ENCODE measurements at places on chromosomes 5 and 9. TPM values are rescaled to one million over a fixed set of nuclear protein-coding genes. Genes with fewer than 3 reads are reported as not detected.

Gene SLC6A19
- not detected for total RNA-seq

Gene CNTLN
- 5.1 TPM for total RNA-seq

Gene ZDHHC11
- 7.0 TPM for total RNA-seq

Gene FOXD1
- total RNA-seq = 1.5 TPM

GRCh38 chr5:55899344-55899743 is 48.2 kb downstream of the IL31RA start:
- no peaks in the 10 kb centered on the region for H3K27me3 ChIP-seq
- DNase-seq = no peak
- H3K36me3 ChIP-seq = no peaks in the 10 kb centered on the region
- H3K27ac ChIP-seq = no peak overlapping the region

- H3K4me1 ChIP-seq = no peaks in the 10 kb centered on the region
- H3K4me3 ChIP-seq = no peak overlapping the region
- H3K27me3 ChIP-seq = no peaks in the 10 kb centered on the region
- H3K27ac ChIP-seq = no peak overlapping the region
- no peaks in the 10 kb centered on the region for H3K36me3 ChIP-seq
These were observed 47.1 kb downstream of the MAPKAP1 start for GRCh38 chr9:125659954-125660353.

DNA sequence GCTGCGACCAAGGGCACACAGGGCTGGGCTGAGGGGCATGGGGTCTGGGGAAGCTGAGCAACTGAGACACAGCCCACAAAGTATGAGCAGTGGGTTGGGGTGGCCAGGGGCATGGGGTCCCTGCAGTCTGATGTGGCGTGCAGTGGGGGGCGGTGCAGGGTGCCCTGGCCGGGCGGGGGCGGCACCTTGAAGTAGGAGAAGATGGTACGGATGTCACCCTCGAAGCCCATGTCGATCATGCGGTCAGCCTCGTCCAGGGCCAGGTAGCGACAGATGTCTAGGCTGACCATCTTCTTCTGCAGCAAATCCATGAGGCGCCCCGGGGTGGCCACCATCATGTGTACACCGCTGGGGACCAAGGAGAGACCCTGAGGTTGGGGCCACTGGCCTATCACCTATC is 3.3 kb downstream of the DDX41 start:
- no peak overlapping the region for H3K27ac ChIP-seq
- H3K36me3 ChIP-seq = peaks cover 60% of the 10 kb centered on the region
- H3K4me3 ChIP-seq = no peak overlapping the region
- H3K4me1 ChIP-seq = peaks cover 15% of the 10 kb centered on the region
- DNase-seq = no peak
- H3K27me3 ChIP-seq = no peaks in the 10 kb centered on the region

GRCh38 chr5:29702875-29703274 is 1490.6 kb upstream of the CDH6 start:
- no peak overlapping the region for H3K4me3 ChIP-seq
- no peaks in the 10 kb centered on the region for H3K27me3 ChIP-seq
- no peak for DNase-seq
- H3K4me1 ChIP-seq = no peaks in the 10 kb centered on the region
- no peak overlapping the region for H3K27ac ChIP-seq

GRCh38 chr9:27528886-27529315 is 713 bp downstream of the MOB3B start:
- H3K4me3 ChIP-seq = peak overlapping the region; percentile 90
- peak overlapping the region; percentile 97 for H3K27ac ChIP-seq
- no peaks in the 10 kb centered on the region for H3K27me3 ChIP-seq
- DNase-seq = peak; percentile 5

- DNase-seq = no peak
- H3K36me3 ChIP-seq = no peaks in the 10 kb centered on the region
- no peak overlapping the region for H3K27ac ChIP-seq
- H3K4me1 ChIP-seq = no peaks in the 10 kb centered on the region
These were observed 668.7 kb upstream of the FTMT start for GRCh38 chr5:121182788-121183490.

GRCh38 chr5:143170104-143170503 is 233.4 kb downstream of the NR3C1 start:
- H3K27me3 ChIP-seq = no peaks in the 10 kb centered on the region
- no peak overlapping the region for H3K27ac ChIP-seq
- DNase-seq = no peak

GRCh38 chr5:175444060-175444904 is at the start of gene DRD1:
DRD1 (minus strand) TSS chr5:175444182; CDS start chr5:175443099, 1,083 bp downstream.
- H3K36me3 ChIP-seq = no peaks in the 10 kb centered on the region
- H3K4me1 ChIP-seq = peaks cover 8% of the 10 kb centered on the region
- DNase-seq = no peak
- peak within 1 kb of the TSS; percentile 44 for H3K4me3 ChIP-seq
- peaks cover 9% of the 10 kb centered on the region for H3K27me3 ChIP-seq
- no peak within 1 kb of the TSS for H3K27ac ChIP-seq

- H3K36me3 ChIP-seq = no peaks in the 10 kb centered on the region
- no peak overlapping the region for H3K4me3 ChIP-seq
- H3K4me1 ChIP-seq = no peaks in the 10 kb centered on the region
- H3K27ac ChIP-seq = no peak overlapping the region
These were observed 63.3 kb downstream of the FREM1 start for GRCh38 chr9:14846871-14847311.

DNA sequence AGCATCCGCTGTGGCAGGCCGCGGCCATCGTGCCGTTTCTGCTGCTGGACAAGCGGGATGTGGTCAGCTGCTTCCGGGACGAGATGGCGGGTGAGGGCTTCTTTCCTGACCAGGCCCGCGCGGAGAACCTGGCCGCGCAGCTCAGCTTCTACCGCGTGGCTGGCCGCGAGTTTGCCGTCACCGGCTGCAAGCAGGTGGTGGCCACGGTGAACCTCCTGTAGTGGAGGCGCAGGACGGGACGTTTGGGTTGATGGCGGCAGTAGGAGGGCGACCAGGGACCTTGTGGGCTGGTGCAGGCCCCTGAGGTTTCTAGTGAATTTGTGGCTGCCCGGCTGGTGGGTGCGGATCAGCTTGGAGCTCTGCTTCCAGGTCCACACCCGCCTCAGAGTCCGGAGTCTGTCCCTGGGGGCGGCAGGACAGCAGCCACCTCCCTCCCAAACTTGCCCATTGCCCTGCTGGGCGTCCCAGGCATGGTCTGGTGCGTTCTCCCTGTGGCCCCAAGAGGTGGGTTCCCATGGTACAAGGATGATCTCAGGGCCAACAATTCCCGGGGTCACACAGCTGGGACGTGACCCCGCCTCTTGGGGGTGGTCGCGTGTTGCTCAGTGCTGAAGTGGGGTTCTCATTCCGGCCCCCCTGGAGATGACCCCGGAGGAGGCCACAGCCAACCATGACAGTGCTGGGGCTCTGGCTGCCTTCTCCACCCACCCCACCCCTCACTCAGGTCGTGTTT is 2.4 kb downstream of the TOR4A start:
- no peak for DNase-seq
- H3K27ac ChIP-seq = no peak overlapping the region
- no peaks in the 10 kb centered on the region for H3K27me3 ChIP-seq

DNA sequence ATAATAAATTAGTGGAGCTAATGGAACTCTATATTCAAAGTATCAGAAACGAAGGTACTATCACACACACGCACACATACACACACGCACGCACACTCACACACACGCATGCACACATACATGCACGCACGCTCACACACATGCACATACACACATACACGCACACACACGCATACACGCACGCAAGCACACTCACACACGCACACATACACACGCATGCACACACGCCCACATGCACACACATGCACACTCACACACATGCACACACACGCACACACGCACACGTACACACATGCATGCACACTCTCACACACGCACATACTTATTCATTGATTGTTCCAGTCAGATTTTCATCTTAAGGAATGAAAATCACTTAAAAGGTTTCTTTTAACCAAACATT is 69.8 kb upstream of the ICE1 start:
- DNase-seq = no peak
- H3K27ac ChIP-seq = no peak overlapping the region
- H3K36me3 ChIP-seq = no peaks in the 10 kb centered on the region
- no peaks in the 10 kb centered on the region for H3K27me3 ChIP-seq
- H3K4me1 ChIP-seq = no peaks in the 10 kb centered on the region

- no peaks in the 10 kb centered on the region for H3K4me1 ChIP-seq
- no peaks in the 10 kb centered on the region for H3K27me3 ChIP-seq
- no peak for DNase-seq
- no peak overlapping the region for H3K4me3 ChIP-seq
These were observed 82.6 kb upstream of the SV2C start for GRCh38 chr5:76000582-76000981.

- no peaks in the 10 kb centered on the region for H3K4me1 ChIP-seq
- H3K27me3 ChIP-seq = no peaks in the 10 kb centered on the region
- DNase-seq = no peak
- no peak overlapping the region for H3K27ac ChIP-seq
- H3K36me3 ChIP-seq = no peaks in the 10 kb centered on the region
These were observed 26.2 kb upstream of the SHC3 start for GRCh38 chr9:89204801-89205200.

DNA sequence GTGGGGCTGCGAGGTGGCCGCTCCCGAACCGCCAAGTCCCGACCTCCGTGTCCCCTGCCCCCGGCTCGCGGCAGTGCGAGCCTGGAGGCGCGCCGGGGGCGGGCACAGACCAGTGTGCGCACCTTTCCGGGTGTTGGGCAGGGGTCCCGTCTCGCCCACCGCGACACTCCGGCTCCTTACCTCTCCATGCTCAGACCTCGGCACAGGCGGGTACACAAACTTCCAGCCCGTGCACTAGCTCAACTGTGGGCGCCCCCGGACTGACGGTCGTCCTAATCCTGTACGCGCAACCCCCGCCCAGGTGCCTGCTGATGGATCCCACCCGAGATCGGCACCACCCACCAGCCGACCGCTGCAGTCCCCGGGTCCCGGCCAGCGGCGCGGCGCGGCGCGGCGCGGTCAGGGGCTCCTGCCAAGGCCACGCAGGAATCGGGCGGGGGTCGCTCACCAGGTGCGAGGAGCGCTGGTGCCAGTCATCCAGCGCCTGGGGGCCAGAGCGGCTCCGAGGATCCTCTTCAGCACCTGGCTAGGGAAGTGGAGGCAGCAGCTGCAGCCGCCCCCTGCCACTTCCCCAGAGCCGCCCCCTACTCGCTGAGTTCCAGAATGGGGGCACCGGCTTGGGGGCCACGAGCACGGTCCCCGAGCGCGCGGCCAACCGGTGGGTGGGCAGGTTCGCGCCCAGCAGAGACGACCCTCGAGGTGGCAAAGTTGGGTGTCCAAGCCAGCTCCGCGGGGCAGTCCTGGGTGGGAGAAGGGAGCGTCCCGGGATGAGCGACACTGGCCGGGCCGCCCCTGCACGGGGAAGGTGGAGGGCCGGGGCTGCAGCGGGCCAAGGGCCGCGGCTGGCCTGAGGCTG is 511 bp downstream of the SEMA5A start:
- peak overlapping the region; percentile 92 for H3K27ac ChIP-seq
- peaks cover 25% of the 10 kb centered on the region for H3K27me3 ChIP-seq

- H3K4me1 ChIP-seq = peaks cover 26% of the 10 kb centered on the region
- no peak overlapping the region for H3K27ac ChIP-seq
- DNase-seq = no peak
- H3K27me3 ChIP-seq = no peaks in the 10 kb centered on the region
These were observed 70.3 kb downstream of the RAB24 start for GRCh38 chr5:177233206-177233605.

DNA sequence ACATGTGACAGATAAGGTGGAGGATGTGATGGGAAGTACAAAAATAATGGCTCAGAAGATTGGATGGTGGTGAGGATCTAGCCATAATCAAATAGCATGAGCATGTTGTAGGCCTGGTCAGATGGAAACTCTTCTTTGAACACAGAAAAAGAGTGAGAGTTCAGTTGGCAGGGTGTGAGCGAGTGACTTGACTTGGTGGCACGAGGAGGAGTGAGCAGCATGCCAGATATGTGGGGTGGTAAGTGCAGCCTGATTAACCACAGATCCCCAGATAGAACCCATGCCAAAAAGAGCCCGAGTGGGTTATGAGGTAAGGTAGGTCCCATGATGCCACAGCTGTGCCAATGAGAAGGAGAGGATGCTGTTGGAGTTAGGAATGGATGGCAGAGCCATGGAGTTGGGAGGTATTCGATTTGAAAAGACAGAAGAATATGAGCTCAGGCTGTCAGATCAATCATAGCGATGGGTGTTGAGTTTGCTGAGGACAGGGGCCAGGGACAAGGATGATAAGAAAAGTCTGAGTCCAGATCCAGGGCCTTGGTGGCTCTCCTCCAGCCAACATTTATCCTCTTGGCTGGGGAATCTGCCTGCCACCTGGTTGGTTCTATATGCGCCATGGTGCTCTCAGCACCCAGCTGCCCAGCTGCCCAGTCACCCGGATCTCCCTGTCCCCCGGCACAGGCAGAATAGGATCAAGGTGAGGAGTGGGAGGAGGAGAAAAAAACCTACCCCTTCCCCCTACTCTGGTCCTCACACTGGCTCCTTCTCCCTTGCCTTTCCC is 16.5 kb downstream of the GARNL3 start:
- DNase-seq = no peak
- H3K27ac ChIP-seq = no peak overlapping the region
- H3K27me3 ChIP-seq = no peaks in the 10 kb centered on the region
- no peaks in the 10 kb centered on the region for H3K4me1 ChIP-seq

DNA sequence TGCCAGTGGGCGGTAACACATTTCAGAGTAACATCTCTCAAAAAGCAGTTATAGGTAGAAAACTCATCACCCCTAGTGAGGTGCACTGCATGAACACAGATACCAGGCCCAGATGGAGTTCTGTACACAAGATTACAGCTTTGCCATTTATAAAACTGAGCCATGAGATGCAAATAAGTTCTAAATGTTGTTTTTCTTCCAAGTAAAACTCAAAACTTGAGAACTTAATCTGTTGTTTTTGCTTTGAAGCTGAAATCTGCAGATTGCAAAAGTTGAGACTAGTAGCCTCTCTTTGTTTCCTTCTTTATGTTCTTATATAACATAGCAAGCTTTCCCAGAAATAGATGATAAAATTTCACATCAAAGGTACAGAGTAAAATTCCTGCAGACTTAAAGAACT is 434.1 kb downstream of the PLK2 start:
- no peaks in the 10 kb centered on the region for H3K27me3 ChIP-seq
- H3K4me1 ChIP-seq = no peaks in the 10 kb centered on the region
- H3K4me3 ChIP-seq = no peak overlapping the region

DNA sequence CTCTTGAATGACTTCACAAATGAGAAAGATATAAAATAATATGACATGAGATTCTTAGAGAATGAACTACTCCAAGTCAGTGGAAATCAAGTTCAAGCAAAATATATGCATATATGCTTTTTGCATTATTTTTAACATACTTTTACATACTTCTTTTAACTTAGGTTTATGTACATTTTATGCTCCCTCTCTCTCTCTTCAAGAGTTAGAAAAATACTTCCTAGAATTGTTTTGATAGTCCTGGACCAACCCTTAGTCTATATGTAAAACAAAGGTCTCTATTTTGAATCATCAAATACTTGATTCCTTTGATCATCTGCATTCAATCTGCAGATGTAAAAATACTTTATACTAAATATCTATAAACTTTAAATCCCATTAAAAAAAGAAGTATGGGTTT is 187.8 kb downstream of the DEPDC1B start:
- H3K27ac ChIP-seq = no peak overlapping the region
- no peaks in the 10 kb centered on the region for H3K36me3 ChIP-seq
- H3K4me1 ChIP-seq = no peaks in the 10 kb centered on the region
- H3K27me3 ChIP-seq = no peaks in the 10 kb centered on the region
- no peak overlapping the region for H3K4me3 ChIP-seq

Data from esophagus squamous epithelium (tissue), 5 donors.